ENCODE measurements at places on chromosomes 3 and 15.

DNA sequence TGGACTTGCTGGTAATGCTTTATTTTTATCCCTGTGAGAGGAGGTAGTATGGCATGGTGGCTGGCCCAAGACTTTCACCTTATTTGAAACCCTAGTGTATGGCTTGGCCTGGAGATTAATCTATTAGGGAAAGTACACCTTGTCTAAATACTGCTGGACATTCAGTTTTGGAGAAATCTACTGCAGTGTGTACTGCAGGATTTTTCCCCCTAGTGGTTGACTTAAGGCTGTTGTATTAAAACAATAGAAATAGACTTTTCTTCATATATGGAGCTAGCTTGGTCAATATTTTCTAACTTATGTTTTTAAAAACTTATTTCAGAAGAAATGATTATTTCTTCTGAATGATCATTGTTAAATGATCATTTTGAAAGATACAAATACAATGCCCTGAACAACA, 13.9 kb upstream of the SLITRK3 start:
- no peak for DNase-seq

GRCh38 chr15:40344217-40344616, 3.5 kb upstream of the CCDC9B start:
- DNase-seq, result no peak

GRCh38 chr15:25671132-25671531, 192.0 kb downstream of the ATP10A start:
- DNase-seq, result no peak

DNA sequence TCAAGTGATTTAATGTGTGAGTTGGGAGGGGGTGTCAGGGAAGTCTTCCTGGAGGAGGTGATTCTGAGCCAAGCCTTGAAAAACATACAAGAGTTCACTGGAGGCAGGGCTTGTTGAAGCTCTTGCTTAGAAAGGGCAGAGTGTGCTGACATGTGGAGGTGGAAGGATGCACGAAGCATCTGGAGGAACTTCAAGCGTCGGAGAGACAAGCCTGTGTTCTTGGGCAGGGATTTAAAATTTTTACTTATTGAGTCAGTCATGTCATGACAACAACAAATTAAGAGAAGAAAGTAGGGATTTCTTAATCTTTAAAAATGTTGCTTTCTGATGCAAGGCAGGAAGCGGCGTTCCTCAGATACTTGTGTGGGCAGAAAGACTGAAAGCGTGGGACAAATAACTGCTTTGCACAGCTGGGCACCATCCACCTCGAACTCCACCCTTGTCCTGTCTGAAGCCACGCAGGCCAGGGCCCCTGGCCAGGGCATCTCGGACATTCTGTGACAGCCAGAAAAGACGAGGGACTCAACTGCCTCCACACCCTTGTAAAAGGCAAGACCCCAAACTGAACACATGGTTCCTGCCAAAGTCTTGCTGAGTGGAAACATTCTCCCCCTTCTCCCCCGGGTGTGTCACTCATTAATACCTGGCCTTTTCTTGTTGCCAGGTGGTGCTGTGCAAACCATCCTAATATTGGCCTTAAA, 6.9 kb upstream of the IL16 start:
- peak; percentile 63 for DNase-seq

DNA sequence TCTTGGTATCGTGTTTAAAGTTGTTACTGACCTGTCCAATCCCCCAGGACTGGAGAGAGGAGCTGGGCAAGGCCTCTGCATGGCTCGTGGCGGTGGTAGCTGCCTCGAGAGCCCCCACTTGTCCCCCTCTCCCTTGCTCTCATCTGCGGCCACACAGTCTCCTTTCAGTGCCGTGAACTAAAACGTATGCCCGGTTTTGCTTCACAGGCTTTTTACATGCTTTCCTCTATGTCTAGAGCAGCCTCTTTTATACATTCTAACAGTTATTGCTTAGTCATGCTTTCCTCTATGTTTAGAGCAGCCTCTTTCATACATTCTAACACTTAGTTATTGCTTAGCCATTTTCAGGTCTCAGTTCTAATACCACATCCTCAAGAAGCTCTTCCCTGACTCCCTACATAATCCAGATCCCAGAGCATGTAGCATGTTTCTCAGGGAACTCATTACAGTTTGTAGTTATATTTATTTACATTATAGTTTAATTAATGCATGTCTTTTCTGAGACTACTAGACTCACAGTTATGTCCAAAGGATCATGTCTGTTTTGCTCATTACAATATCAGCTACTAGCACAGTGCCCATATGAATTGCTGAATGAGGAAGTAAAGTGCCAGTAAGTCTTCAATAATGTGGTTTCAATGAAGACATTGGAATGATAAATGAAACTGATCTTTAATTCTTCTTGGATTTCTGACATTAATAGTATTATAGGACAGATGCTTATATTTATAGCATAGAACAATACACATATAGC, 66.5 kb upstream of the TBL1XR1 start:
- DNase-seq, result no peak

DNA sequence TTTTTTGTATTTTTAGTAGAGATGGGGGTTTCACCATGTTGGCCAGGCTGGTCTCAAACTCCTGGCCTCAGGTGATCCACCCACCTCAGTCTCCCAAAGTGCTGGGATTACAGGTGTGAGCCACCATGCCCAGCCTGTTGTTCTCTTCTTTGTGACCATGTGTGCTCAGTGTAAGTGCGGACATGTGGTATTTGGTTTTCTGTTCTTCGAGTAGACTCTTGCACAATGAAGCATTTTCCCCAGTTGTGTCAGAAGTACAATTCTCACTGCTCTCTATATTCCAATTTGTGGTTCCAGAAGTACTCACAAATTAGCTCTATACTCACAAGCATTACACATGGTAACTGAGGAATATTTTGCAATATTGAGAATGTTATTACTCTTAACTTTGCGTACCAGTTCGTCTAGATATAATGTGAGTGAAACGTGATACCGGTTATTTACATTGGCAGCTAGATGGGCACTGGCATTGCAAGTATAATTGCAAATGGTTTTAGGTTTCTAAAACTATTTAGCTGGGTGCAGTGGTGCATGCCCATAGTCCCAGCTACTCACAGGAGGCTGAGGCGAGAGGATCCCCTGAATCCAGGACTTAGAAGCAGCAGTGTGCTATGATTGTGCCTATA, 34.2 kb upstream of the MTMR14 start:
- DNase-seq, result no peak

Measured in suppressor macrophage (primary cell).